OCI-LY7 (cell line): ENCODE measurements at places on chromosomes 6 and 20. TPM values are rescaled to one million over a fixed set of nuclear protein-coding genes. Genes with fewer than 3 reads are reported as not detected.
A peak's percentile ranks its signal among the peaks of the same experiment; 100 is the strongest.

- DNase-seq, result peak; percentile 61
These were observed 35.7 kb upstream of the ID1 start for GRCh38 chr20:31569163-31570020.

- DNase-seq, result no peak
These were observed 13.1 kb downstream of the B4GALT5 start for GRCh38 chr20:49700411-49701185.

GRCh38 chr6:169868458-169868857 is 117.0 kb downstream of the ERMARD start:
- peak; percentile 83 for DNase-seq

DNA sequence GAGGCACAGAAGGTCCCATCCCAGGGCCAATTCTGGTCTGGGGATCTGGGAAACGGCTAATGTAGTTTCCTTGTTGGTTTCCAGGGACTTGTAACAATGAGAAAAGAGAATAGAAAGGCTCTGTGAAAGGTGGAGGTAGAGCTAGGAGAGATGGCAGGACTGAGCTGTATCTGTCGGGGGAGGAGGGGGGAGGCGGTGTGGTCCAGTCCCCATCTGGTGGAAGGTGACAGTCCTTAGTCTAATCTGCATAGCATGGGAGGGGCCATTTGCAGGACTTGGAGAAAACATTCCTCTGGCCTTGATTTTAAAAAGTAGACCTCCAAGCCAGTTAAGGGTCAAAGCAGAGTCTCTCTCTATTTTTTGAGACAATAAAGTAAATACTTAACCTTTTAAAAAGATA is 137.1 kb downstream of the DNAH8 start:
- DNase-seq, result no peak

DNA sequence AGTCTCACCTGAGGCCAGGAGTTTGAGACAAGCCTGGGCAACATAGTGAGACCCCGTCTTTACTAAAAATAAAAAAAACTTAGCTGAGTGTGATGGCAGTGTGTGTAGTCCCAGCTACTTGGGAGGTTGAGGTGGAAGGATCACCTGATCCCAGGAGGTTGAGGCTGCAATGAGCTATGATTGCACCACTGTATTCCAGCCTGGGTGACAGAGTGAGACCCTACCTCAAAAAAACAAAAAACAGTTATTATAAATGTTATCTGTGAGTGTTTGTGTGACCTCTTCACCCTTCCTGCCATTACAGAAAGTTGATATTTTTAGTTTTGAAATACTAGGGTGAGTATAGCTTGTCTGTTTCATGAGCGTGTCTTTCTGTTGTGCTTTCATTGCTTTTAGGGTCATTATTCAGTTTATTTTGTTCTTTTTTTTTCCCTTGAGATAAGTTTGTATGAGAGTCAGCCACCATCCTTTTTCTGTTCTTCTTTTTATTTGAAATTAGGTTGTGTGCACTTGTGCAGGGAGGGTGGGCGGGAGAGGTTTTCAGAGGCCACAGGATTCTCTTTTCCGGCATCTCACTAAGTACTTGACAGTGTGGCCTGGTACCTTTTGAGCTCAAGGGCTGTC is 26.2 kb downstream of the CDYL start:
- DNase-seq, result peak; percentile 57

- peak; percentile 43 for DNase-seq
These were observed 53.9 kb upstream of the DDR1 start for GRCh38 chr6:30830438-30830837.

DNA sequence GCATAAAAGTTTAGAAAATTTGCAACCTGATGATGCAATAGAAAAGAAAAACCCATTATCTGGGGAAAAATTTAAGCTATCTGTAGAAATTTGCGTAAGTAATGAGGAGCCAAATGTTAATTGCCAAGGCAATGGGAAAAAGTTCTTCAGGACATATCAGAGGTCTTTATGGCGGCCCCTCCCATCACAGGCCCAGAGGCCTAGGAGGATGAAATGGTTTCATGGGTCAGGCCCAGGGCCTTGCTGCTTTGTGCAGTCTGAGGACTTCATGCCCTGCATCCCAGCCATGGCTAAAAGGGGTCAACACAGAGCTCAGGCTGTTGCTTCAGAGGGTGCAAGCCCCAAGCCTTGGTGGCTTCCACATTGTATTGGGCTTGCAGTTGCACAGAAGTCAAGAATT is 582.8 kb downstream of the COL12A1 start:
- no peak for DNase-seq

GRCh38 chr6:80156221-80156620 is 49.8 kb downstream of the BCKDHB start:
- DNase-seq, result no peak

- no peak for DNase-seq
These were observed 82.3 kb upstream of the CD83 start for GRCh38 chr6:14035071-14035847.

DNA sequence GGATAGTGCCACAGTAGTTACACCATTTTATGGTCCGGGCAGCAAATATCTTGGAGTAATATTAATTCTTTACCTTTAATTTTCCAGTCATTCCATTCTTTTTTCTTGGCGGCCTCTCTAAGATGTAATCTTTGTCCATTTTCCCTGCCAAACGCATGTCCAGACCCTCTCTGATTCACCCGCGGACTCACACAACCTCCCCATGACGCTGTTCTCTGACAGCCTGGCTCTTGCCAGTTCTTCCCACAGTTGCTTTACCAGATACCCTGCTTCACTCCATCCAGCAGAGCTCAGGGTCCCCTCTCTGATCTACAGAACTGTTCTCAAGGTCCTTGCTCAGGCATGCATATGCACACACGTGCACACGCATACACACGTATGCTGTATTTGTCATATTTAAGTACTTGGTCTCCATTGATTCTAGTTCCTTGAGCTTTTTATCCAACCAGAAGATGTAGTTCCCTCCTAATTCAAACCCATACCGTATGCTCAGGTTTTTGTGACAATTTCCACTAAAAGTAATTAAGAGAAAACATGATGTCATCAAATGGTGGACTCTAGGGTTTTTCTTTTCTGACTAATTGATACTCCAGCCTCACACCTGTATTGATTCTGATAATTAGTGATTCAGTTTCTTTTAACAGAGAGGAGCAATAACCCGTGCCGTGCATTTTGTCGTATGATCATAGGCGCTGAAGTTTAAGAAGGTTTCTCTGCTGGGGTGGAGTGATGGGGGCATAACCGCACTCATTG is 10.0 kb downstream of the BPHL start:
- DNase-seq, result no peak

GRCh38 chr6:26158581-26159356 is 71.5 kb downstream of the HFE start:
- peak; percentile 89 for DNase-seq

- peak; percentile 86 for DNase-seq
These were observed 282.7 kb downstream of the NRN1 start for GRCh38 chr6:5723841-5724691.

GRCh38 chr6:167244064-167244960 is 46.8 kb upstream of the UNC93A start:
- DNase-seq, result no peak

DNA sequence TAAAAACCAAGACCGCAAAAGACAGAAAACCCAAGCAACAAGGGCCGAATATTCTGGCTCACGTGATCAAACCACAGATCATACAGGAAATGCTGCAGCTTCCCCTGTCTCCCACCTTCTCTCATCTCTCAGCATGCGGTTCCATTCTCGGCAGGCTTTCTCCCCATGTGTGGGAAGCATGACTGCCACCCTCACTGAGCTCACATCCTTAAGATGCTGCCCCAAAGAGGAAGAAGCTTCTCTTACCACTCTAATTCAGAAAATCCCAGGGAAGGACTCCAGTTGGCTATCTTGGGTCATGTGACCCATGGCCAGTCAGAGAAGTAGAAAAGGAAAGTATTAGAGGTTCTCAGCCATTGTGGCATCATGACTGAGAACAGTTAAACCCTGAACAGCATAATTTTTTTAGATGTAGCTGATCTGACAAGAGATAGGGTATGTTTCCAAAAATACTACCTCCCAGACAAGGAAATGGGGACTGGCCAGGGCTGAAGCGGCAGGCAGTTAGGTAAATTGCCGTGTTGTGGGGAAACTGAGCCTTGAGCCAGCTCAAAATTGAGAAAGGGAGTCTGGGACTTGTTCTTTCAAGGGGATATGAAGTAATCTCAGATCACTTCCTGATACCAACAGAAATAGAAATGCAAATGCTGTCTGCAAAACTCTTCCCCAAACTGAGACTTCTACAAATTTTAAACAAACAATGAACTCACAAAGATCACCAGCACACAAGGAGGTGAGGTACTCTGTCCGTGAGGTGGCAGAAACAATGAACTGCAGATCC is 37.1 kb upstream of the GRM4 start:
- DNase-seq, result peak; percentile 48

GRCh38 chr6:45619994-45620471 is 242.3 kb upstream of the SUPT3H start:
- peak; percentile 57 for DNase-seq

DNA sequence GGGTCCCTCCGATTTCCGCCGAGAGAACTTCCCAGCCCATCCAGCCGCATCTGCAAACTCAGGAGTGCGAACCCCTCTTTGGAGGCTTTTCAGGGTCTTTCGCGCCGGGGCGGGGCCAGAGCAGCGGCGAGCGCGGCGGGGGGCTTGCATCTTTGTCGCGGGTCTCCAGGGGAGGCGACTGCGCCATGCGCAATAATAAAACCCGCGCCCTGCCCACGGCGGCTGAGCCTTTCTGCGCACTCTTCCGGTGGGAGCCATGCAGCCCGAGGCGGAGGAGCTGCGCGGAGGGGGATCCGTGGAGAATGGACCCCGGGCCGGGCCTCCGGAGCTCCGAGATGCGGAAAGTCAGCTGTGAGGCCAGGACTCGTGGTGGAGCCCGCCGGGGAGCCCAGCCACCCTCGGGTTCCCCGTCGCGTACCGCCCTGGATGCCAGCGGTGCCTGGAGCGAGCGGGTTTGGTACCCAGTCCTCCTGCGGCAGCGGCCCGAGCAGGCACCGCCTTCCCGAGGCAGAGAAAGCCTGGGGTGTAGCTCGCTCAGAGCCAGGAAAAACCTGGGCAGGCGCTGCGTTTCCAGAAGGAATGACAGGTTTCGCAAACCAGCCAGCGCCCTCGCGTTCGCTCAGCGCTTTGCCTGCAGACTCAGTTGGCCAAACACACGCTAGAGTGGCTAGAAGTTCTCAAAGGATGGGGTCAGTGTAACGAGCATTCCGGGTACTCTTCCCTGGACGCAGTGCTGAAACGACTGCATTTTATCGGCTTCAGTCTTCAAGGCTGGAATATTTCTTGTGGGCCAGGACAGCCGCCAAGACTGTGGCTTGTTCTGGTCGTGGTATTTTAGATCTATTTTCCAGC is 1.2 kb downstream of the AKAP12 start:
- no peak for DNase-seq

- DNase-seq, result peak; percentile 27
These were observed at the start of gene GPR6 for GRCh38 chr6:109978174-109979032. TSS of gene GPR6 (plus strand) at chr6:109978311. CDS start at chr6:109979113, 802 bp downstream.

- DNase-seq, result no peak
These were observed 130.0 kb upstream of the BMP5 start for GRCh38 chr6:56005426-56005825.

DNA sequence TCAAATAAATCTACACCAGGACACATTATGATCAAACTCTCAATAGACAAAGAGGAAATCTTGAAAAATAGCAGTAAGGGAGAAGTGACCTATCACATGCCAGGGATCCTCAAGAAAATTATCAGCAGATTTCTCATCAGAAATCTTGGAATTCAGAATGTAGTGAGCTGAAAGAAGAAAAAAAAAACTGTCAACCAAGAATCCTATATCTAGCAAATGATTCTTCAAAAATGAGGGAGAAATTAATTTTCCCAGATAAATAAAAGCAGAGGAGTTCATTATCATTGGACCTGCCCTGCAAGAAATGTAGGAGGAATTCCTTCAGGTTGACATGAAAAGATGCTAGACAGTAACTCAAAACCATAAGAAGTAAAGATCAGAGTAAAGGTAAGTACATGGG is 363.6 kb downstream of the TFAP2A start:
- DNase-seq, result no peak

DNA sequence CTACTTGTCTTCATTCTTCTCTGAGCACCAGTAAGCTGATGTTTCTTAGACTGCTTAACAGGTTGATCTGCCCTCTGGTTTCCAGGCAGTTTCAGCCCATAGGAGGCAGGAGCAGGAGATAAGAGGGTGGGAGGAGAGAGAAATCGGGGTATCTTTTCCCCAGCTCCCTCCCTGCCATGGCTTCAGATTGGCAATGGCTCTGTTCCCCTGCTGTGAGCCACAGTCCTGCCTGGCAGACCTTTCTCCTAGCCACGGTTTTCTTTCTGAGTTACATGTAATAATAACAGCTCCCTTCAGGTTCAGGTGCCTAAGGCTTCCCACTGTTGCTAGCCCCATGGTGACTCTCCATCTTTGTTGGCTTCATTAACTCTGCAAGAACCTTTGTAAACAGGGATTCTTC is 115.3 kb downstream of the CD83 start:
- DNase-seq, result no peak

GRCh38 chr20:44326391-44327159 is 10.3 kb upstream of the R3HDML start:
- DNase-seq, result no peak

DNA sequence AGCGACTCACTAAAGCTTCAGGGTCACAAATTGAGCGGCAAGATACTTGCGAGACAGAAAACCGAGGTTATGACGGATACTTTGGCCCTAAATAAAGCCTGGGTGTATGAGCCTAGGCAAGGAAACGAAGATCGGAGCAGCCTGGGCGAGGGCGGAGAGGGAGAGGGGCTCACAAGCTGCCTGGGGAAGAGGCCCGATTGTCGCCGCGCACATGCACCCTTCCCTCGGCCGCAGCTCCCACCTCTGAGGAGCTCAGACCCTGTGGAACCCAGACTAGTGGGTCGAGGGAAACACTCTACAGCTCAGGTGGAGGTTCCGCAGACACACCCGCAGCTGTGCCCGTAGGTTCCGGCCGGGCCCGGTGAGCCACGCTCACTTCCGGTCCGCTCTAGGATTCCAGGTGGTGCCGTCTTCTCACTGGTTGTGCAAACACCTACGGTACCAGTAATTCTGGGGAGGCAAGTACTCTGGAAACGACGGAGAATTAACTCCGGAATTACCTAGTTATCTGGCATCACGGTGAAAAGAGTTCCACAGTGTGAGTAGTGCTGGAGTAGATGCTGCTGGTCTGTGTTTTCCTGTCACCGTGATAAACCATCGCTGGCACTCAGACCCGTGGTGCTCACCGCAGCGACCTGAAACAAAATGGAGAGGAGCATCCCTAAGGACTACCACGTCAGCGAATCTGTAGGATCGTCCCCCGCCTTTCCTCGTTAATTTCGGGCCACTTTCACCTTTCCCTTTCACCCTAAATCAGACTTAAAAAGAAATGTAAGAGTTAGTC is 61.5 kb downstream of the GPX5 start:
- DNase-seq, result no peak

- DNase-seq, result no peak
These were observed 123.2 kb upstream of the THEMIS start for GRCh38 chr6:128024046-128024445.

GRCh38 chr6:79632580-79632979 is 1.5 kb downstream of the SH3BGRL2 start:
- no peak for DNase-seq

CLIC5 gene
- total RNA-seq, result 0.08 TPM in 1 of 2 replicates, not detected in the other

SPATS1 gene
- not detected in 2 replicates for total RNA-seq

CCDC167 gene
- total RNA-seq, result 81.4 and 85.5 TPM in 2 replicates

MANEA gene
- 13.2 and 13.3 TPM in 2 replicates for total RNA-seq

POM121L2 gene
- total RNA-seq, result not detected in 2 replicates

CDH26 gene
- total RNA-seq, result 0.26 and 0.36 TPM in 2 replicates

PRICKLE4 gene
- total RNA-seq, result 1.2 and 2.6 TPM in 2 replicates

NOX3 gene
- total RNA-seq, result not detected in 2 replicates

MUC22 gene
- total RNA-seq, result not detected in 2 replicates

PTCRA gene
- 0.91 TPM in 1 of 2 replicates, not detected in the other for total RNA-seq

CST2 gene
- total RNA-seq, result not detected in 2 replicates

C20orf202 gene
- total RNA-seq, result not detected in 2 replicates

DOK5 gene
- total RNA-seq, result not detected in 2 replicates

HIVEP1 gene
- 22.1 and 29.5 TPM in 2 replicates for total RNA-seq

TENT5A gene
- not detected in 2 replicates for total RNA-seq

CD93 gene
- total RNA-seq, result not detected in 2 replicates
